ENCODE measurements at places on chromosomes 5 and 9. TPM values are rescaled to one million over a fixed set of nuclear protein-coding genes. Genes with fewer than 3 reads are reported as not detected.

KIF4B gene
- polyA plus RNA-seq, result not detected

ARAP3 gene
- 2.2 TPM for polyA plus RNA-seq

PCDHB4 gene
- polyA plus RNA-seq, result 0.60 TPM

PDLIM4 gene
- polyA plus RNA-seq, result 156 TPM

ZCCHC9 gene
- 21.2 TPM for polyA plus RNA-seq

DNM1 gene
- polyA plus RNA-seq, result 19.0 TPM

TOR4A gene
- polyA plus RNA-seq, result 5.0 TPM

DRD1 gene
- polyA plus RNA-seq, result not detected

Data from GM23248 (cell line).